ENCODE measurements at places on chromosomes 16 and 17.

- no peak for DNase-seq
These were observed 8.3 kb downstream of the WDR90 start for GRCh38 chr16:657487-657886.

DNA sequence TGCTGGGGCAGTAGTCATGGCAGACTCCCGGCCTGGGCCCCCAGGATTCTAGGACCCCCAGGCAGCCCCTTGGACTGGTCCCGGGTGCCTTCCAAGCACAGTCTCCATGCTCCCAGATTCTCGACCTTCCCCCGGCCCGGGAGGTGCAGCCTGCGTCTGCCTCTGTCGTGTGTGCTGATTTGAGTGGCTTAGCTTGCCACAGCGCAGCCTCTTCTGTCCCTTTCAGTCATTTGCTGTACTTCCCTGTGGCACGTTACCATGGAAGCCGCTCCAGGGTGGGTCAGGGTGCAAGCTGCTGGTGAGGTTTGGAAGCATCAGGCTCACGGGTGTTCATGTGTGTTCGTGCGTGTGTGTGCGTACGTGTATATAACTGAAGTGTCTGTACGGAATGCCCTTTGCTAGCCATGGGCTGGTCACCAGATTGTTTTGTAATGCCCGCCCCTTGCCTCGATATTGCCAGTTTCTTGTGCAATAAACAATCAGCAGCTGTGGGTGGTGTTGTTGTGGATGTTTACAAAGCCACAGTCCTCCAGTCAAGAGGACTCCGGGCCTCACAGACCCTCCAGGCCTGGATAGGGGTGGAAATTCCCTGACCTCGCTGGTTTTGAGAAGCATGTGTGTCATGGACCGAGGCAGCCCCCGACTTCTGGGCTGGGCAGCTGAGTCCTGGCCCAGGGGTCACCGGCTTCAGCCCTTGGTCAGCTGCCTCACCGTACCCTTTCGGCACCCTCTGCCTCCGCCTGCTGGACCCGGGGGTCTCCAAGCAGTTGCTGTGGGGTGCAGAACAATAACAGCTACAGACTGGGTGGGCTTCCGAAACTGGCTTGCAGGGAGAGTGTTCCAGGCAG is 9.7 kb upstream of the CLEC18A start:
- DNase-seq, result no peak

GRCh38 chr16:21717608-21718007 is 53.8 kb downstream of the OTOA start:
- no peak for DNase-seq

- no peak for DNase-seq
These were observed 311.4 kb downstream of the SEC14L1 start for GRCh38 chr17:77451894-77452852.

DNA sequence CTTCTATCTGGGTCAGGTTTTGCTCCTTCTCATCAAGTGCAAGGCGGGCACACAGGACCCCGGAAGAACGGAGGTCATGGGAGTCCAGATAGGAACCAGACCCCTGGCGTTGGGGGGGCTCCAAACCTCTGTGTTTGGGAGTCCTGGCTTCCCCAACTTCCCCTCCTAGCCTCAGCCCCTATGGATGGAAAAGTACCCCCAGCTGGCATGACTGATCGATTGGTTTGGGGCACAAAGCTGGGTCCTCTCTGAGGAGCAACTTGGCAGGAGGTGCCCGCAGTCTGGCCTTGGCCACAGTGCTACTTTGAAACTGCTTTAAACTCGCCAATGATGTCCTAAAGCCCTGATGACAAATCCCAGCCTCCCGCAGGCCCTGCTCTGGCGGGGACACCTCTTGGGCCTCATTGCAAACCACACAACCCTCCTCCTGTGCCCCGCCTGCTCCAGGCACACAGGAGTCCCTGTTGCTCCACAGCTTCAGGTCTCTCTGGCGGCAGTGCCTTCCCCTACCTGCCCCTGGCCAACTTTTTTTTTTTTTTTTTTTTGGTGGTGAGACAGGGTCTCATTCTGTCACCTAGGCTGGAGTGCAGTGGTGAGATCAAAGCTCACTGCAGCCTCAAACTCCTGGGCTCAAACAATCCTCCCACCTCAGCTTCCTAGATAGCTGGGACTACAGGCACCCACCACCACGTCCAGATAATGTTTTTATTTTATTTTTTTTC is 38.0 kb upstream of the SNN start:
- no peak for DNase-seq

- DNase-seq, result no peak
These were observed 96.5 kb downstream of the ANKRD11 start for GRCh38 chr16:89393738-89394406.

GRCh38 chr17:50055426-50056216 is at the start of gene ITGA3:
ITGA3 (plus strand) TSS chr17:50056110; CDS start chr17:50056440, 330 bp downstream.
- DNase-seq, result peak; percentile 99

DNA sequence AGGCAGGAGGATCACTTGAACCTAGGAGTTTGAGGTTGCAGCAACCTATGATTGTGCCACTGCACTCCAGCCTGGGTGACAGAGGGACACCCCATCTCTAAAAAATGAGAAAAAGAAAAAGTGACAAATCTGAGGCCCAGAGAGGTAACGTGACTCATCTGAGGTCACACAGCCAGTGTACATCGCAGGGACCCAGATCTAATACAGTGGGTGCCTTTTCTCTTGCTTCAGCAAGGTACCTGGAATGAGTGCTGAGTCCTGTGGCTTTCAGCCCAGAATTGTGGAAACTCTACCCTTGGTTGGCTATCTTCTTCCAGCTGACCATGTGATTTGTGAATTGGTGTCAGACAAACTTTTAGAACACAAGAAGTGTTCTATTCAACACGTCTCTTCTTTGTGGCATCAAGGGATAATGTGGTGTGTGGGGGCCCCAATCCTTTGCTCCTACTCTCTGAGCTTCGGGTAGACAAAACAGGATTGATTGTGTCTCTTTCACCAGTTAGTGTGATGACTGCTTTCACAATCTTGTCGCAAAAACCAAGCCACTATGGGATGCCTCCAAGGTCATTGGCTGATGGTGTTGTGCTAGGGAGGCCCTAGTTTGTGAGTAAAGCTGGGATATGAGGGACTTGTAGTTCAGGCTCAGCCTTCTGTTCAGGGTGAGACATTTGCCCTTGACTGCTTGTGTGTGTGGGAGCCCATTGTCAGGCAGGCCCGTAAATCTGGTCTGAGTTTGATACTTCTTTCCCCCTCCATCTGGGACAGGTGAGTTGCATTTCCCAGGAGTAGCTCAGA is 71.0 kb downstream of the MSI2 start:
- DNase-seq, result no peak

- no peak for DNase-seq
These were observed 19.8 kb upstream of the RPH3AL start for GRCh38 chr17:372157-373152.

DNA sequence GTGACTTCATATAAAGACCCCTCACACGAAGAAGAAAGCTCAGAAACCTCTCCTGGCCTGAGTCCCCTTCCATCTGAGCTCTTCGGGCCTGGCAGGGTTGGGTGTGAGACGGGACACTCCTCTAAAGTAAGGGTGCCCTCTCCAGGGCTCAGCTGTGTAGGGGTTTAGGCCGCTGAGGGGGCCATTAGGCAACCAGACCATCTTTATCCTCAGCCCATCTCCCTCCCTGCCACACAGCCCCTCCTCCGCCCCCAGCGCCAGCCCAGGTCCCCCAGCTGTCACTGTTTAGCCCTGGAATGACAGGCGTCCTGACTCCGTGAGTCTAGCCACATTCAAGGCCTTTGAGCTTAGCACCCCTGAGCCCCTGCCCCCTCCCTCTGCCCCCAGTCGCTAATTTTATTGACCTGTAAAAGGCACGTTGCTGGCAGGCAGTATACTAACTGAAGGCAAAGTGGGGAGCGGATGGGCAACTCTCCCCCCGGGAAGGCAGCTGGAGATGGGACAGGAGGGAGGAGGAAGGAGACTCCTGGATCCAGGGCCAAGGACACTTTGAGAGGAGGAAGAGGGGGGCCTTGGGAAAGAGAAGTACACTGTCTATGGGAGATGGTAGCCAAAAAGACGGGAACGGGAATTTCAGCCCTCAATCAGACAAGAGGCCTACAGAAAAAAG is 592 bp upstream of the ZNF385C start:
- DNase-seq, result no peak

DNA sequence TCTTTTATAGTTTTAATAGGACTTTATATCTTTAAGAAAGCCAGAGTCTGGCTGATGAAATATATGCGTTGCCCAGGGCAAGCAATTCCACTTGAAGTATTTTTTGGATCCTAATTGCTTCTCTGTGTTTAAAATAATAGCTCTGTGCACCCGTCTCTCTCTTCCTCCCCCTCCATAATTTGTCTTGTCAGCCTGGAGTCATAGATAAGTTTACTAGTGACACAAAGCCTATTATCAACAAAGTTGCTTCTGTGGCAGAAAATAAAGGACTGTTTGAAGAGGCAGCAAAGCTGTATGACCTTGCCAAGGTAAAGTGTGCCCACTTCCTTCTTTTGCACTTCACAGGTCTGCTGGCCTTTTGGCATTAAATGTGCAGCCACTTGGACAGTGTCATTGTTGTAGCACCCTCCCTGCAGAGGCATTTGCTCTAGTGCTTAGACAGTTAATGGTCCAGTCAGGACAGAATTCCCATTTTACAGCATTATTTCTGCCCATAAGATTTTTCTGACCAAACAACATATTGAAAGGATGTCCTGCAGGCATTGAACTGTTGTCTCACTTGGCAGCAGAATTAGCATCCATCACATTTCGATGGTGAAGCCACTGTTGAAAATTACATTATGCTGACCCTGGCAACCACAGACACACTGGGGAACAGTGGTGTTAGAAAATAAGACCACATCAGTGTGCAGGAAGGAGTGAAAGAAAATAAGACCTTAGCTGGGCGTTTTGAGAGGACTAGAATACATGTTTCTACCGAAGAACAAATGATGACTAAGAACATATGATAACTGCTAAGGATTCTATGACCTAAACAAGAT is 28.4 kb upstream of the SLC12A3 start:
- DNase-seq, result no peak

DNA sequence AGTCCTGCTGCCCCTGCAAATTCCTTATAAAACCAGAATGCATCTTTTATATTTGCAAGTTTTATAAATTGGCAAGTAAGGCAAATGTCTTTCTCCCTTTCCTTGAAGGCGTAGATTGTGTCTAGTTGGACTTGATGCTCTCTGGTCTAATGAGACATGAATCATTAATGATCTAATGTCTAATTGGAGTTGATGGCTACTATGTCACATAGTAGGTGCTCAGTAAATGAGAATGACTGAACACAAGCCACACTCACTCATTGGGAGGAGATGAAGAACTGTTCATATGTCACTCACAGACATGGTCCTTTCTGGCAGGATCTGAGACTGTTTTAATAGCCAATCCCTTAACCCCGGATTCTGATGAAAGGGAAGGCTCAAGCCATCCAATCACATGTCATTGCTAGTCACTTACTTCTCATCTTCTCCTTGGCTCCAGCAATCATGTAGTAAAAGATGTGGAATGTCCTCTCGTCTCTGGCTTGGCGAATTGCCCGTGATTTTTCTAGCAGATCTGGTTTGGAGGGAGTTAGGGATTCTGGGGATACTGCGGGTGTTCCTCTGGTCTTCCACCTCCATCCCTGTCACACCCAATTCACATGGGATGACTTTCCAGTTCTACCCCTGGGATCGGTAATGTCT is 81.0 kb downstream of the MYH11 start:
- DNase-seq, result no peak

DNA sequence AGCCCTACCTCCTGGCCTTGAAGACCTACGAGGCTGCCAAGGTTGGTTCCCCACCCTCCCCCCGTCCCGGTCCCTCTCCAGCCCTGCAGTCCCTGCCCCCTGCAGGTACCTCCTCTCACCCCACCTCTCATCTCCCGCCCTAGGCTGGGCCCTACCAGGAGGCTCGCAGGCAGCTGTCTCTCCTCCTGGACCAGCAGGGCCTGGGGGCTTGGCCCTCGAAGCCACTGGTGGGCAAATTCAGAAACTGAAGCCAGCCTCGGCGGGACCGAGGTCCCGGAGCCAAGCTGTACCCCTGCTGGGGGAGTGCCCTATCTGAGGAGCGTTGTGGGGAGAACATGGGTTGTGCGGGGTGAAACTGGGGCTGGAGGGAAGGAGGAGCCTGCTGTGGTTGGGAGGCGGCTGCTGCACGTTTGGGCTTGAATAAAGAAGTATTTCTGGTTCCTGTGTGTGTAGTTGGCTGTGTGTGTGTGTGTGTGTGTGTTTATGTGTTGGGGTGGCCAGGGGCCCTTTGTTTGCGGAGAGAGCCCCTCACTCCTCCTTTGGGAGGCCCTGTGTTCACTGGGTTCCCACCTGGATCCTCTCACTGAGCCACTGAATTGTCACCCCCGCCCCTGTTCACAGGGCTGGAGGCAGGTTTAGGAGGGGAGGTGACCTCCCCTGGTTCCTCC is 5.9 kb downstream of the ADAD2 start:
- no peak for DNase-seq

DNA sequence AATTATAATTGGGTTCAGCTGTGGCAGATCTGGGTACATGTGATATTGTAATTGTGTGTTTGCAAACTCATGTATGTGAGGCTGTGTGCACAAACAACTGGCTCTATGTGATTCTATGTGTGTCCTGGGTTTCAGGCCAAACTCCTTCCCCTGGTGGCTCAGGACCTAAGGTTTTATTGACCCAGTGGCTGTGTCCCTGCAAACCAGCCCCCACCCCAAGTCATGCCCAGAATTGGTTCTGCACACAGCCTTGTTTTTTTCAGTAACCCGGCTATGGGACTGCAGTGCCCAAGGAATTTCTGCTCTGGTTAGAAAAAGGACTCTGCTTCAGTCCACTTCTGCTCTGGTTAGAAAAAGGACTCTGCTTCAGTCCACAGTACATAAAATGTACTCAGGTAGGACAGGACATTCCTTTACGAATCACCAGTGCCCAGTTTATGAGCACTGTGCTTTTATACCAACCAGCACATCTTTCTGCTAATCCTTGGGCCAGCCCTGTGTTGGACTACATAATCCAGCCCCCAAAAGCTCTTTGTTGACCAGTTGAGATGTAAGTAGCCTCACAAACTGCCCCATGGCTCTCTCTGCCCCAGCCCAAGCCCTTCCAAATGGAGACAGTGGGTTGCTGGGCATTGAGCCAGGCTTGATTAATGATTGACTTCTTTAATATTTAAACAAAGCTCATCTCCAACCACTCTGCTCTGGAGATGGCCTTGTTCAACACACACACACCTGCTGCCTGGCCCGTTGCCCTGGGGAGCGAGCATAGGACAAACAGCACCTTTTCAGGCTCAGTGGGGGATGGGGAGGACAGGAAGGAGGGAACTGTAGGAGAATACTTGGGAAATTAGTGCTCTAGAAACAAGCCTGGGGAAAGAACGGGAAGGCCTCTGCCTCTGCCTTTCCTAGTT is 2.9 kb upstream of the KCNH6 start:
- DNase-seq, result peak; percentile 81

DNA sequence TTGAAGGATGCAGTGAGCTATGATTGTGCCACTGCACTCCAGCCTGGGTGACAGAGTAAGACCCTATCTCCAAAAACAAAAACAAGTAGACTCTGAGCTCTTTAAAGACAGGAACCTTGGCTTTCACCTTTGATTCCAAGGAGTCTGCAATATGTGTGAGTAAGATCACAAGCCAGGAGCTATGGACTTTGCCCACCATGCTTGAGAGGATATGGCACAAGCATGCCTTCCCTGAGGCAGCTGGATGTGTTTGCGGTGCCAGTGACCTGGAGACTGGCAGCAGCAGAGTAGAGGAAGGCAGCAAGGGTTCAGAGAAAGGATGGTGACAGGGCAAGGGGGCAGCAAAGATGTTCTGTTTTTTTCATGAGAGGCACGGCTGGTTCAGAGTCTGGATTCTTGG is 14.5 kb upstream of the PRKCA start:
- peak; percentile 85 for DNase-seq
